PC-9 (cell line): ENCODE measurements at places on chromosomes 7 and 10. TPM values are rescaled to one million over a fixed set of nuclear protein-coding genes. Genes with fewer than 3 reads are reported as not detected.

H2BK1 gene
- total RNA-seq, result not detected in 2 replicates

TMEM225B gene
- 1.5 and 1.8 TPM in 2 replicates for total RNA-seq

ASAH2B gene
- 3.8 TPM in 2 replicates for total RNA-seq

AVPI1 gene
- 20.5 and 22.4 TPM in 2 replicates for total RNA-seq

HHEX gene
- 5.8 and 7.8 TPM in 2 replicates for total RNA-seq
